ENCODE measurements at places on chromosomes 6 and 20.

DNA sequence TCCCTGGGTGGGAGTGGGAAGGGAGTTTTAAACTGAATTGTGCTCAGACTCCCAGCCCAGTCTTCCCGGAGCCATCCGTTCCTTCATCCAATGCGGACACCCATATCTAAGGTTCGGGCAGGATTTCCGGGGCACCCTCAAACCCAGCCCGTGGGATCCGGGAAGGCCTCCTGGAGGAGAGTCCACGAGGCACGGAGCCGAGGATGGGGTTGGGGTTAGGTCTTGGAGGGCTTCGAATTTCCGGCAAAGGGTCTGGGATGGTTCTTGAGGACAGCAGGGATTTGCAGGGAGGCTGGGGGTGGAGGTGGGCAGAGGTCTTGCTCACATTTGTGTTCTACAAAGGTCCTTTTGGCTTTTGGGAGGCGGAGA lies 49.5 kb upstream of the SLC32A1 start:
- no peak for DNase-seq

- DNase-seq = no peak
Measured at GRCh38 chr6:141244366-141244765, 888.4 kb upstream of the GJE1 start.

- DNase-seq = no peak
Measured at GRCh38 chr6:112773187-112773586, 426.1 kb downstream of the RFPL4B start.

- DNase-seq = no peak
Measured at GRCh38 chr6:38786486-38786885, 71.4 kb downstream of the DNAH8 start.

GRCh38 chr6:15642276-15642675 lies 20.6 kb downstream of the DTNBP1 start:
- no peak for DNase-seq

- no peak for DNase-seq
Measured at GRCh38 chr20:38229376-38230252, 30.9 kb downstream of the KIAA1755 start.

Measured in anterior cingulate cortex (tissue), 58 donors.